ENCODE measurements at places on chromosomes 2 and 18. TPM values are rescaled to one million over a fixed set of nuclear protein-coding genes. Genes with fewer than 3 reads are reported as not detected.

The RAB10 gene
- total RNA-seq, result 391 TPM

The C1GALT1C1L gene
- 1.7 TPM for total RNA-seq

The CCL20 gene
- 7.7 TPM for total RNA-seq

The SRD5A2 gene
- 0.01 TPM for total RNA-seq

The TNFAIP6 gene
- total RNA-seq, result 1.7 TPM

The ANKRD53 gene
- total RNA-seq, result 0.11 TPM

The RGPD3 gene
- total RNA-seq, result 0.20 TPM

The C2orf92 gene
- total RNA-seq, result 1.1 TPM

The REG3G gene
- total RNA-seq, result not detected

The PAIP2B gene
- total RNA-seq, result 0.35 TPM

The GAL3ST2 gene
- 0.34 TPM for total RNA-seq

The EGR4 gene
- total RNA-seq, result 0.31 TPM

The CTAGE1 gene
- not detected for total RNA-seq

The TUBB8B gene
- not detected for total RNA-seq

The PSMD14 gene
- total RNA-seq, result 104 TPM

The CYP26B1 gene
- 18.3 TPM for total RNA-seq

The CCDC138 gene
- 8.1 TPM for total RNA-seq

The LINC00305 gene
- total RNA-seq, result not detected

The SLC23A3 gene
- 0.72 TPM for total RNA-seq
